Right ventricle myocardium inferior (tissue), 1 donor: ENCODE measurements at places on chromosomes 6 and 20. TPM values are rescaled to one million over a fixed set of nuclear protein-coding genes. Genes with fewer than 3 reads are reported as not detected.
A peak's percentile ranks its signal among the peaks of the same experiment; 100 is the strongest.

DNA sequence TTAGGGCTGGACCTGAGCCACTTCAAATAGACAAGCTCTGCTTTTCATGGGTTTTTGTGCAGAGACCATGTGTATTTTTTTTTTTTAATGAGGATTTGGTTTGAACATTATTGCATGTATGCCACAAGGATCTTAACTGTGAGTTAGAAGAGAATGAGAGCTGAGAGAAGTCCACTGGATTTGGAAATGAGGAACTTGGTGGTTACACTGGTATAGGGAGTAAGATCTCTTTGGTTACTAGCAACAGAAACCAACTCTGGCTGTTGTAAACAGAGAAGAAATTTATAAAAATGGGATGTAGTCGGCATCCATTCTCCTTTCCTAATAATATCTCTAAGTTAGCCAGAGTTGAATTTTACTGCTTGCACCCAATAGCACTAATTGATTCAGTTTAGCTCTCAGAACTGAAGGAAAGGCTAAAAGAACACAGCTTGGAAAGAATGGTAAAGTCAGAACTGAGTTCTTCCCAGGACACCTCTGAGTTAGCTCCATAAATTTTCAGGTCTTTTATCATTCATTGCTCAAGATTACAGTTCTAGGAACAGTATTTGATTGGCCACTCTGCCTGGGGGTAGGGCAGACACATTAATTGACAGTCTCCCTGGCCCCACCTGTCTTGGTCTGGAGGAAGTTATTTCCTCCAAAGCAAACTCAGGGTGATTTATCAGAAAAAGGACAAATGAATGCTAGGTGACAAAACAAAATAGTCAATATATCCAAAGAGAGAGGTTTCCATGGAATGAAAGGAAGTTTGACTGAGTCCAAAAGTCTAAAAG lies 3.9 kb upstream of the WFDC2 start:
- DNase-seq, result no peak

The TAAR6 gene
- total RNA-seq, result not detected

- peak; percentile 73 for DNase-seq
These were observed 202.7 kb upstream of the MARCKS start for GRCh38 chr6:113654396-113654795.

The KCNK15 gene
- total RNA-seq, result 0.32 TPM

- no peak for DNase-seq
These were observed 11.2 kb downstream of the SDCBP2 start for GRCh38 chr20:1317545-1318255.

DNA sequence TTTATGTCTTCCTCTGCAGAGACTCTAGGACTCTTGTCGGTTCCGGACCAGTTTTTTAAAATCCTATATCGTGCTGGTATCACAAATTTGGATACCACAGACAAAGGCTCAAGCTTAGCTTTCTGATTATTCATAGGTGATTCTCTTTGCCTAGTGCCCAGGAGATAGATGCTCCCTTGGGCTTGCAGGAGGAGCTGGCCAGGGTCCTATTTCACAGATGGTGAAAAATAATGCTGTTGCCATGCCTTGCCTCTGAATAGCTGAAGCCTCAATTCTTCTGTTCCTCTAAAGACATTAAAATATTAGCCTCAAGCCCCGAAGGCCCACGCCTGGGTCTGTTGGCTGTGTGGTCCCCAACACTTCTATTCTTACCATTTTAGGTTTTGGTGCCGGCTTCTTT lies 123.9 kb upstream of the BACH2 start:
- DNase-seq, result no peak

DNA sequence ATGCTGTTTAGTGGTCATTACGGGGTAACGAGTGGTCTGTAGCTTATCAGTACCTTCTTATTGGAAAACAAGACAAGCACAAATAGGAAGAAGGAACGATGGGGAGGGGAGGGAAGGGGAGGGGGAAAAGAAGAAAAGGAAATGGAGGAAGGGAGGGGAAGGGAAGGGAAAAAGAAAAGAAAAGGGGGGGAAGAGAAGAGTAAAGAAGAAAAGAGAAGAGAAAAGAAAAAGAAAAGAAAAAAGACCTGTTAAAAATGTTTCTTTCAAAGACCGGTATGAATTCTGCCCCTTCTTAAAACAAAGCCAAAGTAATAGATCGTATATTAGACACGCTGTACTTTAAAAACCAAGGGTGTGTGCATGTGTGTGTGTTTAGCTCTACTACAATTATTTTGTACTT lies 2.4 kb upstream of the TENT5A start:
- no peak for DNase-seq
